ENCODE measurements at places on chromosomes 1 and 21.

- no peak for DNase-seq
Measured at GRCh38 chr1:174954671-174955669, 44.8 kb upstream of the CACYBP start.

- DNase-seq = peak; percentile 24
Measured at GRCh38 chr1:156627313-156627880, 8.2 kb downstream of the HAPLN2 start.

GRCh38 chr1:115133440-115133839 lies 44.1 kb upstream of the TSPAN2 start:
- no peak for DNase-seq

GRCh38 chr1:25500694-25501093 lies 42.7 kb upstream of the LDLRAP1 start:
- no peak for DNase-seq

GRCh38 chr1:205976708-205977401 lies 26.3 kb downstream of the RAB7B start:
- DNase-seq = no peak

GRCh38 chr1:232682248-232682647 lies 52.3 kb upstream of the SIPA1L2 start:
- no peak for DNase-seq

- no peak for DNase-seq
Measured at GRCh38 chr1:41492341-41492848, 7.9 kb upstream of the EDN2 start.

DNA sequence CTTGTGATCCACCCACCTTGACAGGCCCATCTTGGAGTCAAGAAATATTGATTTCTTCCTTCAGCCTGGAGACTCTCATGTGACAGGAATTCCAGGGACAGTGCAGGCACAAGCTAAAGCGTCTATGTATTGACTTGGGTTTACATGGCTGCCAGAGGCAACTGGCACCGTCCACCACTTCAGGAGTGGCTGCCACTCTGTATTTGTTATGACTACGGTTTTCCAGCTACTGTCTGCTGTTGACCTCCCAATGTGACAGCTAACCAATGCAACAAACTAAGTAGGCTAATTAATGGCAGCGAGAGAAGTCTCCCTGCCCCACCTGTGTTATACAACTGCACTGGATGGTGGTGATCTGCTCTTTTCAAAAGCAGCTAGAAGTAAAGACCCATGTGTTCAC lies 56.9 kb downstream of the CD58 start:
- no peak for DNase-seq

- no peak for DNase-seq
Measured at GRCh38 chr1:218317061-218317460, 28.1 kb upstream of the TGFB2 start.

Measured in HS-5 (cell line).